Effector CD8-positive, alpha-beta T cell (primary cell): ENCODE measurements at places on chromosomes 7 and 10.

DNA sequence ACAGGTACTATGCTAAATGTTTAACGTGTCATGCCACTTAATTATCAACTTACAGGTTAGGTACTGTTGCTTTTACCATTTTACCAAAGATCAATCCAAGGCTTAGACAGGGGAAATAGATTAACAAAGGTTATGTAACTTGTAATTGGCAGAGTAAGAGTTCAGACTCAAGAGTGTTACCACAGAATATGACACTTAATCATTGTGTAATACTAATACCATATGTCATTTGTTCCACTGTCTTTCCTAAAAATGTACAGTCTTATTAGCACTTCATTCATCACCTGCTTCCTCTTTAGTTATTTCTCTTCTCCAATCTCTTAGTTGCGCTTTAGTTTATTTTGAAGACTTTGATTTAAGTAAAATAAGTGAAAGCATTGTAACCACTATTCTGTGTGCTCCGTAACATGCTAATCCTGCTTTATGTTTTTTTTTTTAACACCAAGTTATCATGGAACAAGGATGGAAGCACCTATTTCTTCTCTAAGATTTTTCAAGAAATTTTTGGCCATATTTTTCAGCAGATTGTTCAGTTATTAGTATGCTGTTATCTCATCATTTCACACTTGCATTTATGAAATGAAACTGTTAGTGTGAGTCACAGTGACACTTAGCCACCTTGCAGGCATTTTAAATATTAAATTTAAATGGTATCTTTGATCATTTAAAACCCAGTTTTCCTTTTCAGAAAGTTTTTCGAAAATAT, 197.3 kb downstream of the PHF14 start:
- no peak for DNase-seq

GRCh38 chr7:26454180-26454579, 162.5 kb downstream of the SNX10 start:
- DNase-seq = no peak

- no peak for DNase-seq
These were observed 366.5 kb upstream of the AKR1E2 start for GRCh38 chr10:4459531-4459930.

DNA sequence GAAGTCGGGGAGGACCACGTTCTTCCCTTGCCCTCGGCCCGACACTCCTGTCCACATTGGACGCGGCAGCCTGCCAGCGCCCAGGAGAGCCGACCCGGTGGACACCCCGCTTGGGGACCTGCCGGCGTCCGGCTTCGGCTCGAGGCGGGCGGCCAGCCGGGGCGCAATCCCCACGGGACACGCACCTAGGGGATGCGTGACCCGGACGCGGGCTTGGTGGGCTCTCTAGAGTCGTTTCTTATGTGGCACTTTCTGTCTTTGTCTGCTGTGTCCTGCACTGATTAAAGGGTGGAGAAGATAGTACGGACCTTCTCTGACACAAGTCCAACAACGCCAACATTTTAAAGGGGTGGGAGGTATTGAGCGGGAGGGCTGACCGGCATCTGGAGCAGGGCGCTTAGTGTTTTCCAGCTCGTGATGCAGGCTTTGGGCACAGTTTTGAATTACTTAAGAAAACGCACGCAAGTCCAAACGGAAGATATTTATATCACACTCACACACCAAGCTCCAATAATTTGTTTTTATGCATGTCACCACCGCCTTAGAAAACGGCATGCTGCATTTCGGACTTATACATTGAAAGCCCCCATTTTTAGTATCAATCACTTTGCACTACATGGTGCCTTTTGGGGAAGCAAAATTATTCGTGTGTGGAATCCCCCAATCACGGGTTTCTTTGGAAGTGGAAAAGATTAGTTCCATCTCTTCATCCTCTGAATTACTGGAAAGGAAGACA, 3.9 kb upstream of the SPAG6 start:
- no peak for DNase-seq

DNA sequence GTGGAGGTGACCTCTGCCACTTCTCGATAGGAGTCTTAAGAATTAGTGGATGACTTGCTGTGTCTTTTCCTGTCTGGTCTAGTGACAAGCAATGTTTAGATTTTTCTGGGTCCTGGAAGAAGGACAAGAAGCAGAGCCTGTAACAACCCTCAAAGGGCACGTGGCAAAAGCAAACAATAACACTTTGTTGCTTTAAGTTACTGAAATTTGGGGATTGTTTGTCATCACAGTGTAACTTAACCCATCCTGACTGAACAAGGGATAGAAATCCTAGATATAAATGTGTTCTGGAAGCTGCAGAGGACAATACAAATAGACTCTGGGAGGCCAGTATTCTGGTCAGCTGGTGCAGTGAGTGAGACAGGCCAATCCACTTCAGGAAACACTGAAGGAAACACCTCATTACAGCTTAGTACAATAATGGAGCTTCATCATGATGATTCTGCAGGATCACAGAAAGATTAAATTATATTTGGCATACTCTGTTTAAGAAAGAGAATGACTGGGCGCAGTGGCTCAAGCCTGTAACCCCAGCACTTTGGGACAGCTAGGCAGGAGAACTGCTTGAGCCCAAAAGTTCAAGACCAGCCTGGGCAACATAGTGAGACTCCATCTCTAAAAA, 23.3 kb downstream of the ENKUR start:
- no peak for DNase-seq

DNA sequence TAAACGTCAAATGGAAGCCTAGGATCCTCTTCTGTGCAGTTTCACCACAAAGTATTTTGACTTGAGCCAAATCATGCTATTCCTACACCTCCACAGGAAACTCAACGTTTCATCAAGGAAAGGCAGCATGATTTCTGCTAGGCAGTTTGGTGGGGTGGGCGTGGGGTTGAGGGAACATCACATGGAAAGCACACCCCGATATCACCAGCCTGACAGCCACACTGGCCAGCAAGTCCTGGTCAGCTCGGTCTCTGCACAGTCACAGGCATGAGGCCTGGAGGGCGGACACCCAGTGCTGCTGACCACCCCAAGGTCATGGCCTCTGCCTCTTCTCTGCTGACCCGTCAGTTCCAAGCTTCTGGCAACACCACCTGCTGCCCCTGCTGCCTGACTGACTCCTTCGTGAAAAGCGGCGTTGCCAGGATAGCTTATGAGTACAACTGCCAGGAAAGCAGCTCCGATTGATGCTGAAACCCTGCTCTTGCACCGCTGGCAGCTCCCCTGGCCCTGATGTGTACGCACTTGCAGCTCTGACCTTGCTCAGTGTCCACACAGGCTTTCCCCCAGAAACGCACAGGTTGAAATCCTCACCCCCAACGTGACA, 171.5 kb downstream of the DIP2C start:
- no peak for DNase-seq

DNA sequence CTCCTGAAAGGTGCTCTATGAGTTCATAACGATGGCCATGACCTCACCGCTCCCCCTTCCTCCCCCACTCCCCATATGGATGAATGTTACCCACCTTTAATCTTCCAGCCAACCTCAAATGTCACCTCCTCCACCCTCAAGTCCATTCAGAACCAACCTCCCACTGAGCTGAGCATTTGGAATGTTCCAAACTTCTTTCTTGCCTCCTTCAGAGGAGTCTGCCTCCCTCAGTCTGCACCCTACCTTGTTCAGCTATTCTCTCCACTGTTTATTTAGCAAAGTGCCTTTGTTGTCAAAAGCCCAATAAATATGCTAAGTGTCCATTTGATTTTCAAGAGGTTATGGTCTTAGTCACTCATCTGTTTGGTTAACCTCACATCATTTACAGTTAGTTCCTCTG, 22.9 kb upstream of the MTPAP start:
- DNase-seq = no peak

DNA sequence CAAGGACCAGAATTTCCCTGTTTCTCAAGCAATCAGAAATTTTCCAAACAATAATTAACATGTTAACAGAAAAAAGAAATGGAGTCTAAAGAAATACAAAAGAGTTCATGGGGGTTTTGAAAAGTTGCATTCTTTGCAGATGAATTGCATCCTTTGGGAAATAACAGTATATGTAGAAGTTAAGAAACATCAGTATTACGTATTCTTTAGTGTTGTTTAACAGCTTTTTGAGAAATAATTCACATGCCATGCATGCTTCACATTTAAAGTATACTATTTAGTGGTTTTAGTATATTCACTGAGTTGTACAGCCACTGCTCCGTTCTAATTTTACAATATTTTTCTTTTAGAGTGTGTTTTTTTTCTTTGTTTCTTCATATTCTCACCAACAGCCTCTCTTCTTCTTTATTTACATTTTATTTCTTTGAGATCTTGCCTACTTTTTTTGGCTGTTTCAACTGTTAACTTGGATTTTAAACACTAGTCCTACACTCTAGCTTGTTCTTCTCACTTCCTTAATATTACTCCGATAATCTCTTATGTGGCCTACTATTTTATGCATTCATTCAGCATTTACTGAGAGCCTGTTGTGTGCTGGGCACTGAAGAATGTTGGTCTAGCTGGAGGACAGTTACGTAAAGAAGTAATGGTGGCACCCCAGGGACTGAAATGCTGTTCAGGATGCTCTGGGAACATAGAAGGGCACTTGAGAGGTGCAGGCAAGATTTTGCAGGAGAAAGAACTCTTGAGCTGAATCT, 330.1 kb downstream of the EXOC4 start:
- DNase-seq = no peak

GRCh38 chr7:90425376-90425775, 22.1 kb downstream of the CLDN12 start:
- no peak for DNase-seq

- DNase-seq = no peak
These were observed 396.3 kb downstream of the SORCS1 start for GRCh38 chr10:106768204-106768603.

- DNase-seq = no peak
These were observed 618.1 kb downstream of the SORCS3 start for GRCh38 chr10:105259201-105259600.

- DNase-seq = no peak
These were observed 557.0 kb upstream of the IGFBP3 start for GRCh38 chr7:46478046-46478445.

DNA sequence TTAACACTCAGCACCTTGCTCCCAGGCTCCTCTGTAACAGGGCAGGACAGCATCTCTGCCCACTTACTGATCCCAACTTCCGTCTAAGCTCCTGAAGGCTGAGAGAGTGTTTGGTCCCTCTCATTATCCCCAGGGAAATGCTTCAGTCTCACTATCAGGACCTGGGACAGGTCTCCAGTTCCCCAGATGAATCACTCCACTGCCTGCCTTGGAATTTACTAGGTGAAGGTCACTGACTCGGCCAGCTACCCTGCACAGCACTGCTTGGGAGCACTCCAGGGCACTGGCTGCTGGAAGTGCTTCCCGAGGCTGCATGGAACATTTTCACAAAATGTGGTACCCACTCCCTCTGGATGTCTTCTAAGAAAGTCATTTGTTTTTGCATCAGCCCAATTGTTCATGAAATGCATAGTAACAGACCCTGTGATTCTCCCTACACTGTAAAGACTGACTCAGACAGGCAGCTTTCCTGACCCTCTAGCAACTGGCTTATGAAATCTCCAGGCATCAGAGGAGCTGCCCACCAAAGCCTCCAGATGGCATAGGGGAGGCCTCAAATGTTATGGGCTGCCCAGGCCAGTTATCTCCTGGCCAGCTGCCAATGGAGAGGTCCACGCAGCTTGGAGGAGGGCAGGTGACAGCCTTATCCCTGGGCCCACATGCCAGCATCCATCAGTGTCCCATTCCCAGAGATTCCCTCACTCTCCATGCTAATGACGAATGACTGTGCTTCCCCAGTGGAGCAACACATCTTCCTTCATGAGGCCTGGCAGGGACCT, 89.1 kb downstream of the GFRA1 start:
- DNase-seq = no peak

DNA sequence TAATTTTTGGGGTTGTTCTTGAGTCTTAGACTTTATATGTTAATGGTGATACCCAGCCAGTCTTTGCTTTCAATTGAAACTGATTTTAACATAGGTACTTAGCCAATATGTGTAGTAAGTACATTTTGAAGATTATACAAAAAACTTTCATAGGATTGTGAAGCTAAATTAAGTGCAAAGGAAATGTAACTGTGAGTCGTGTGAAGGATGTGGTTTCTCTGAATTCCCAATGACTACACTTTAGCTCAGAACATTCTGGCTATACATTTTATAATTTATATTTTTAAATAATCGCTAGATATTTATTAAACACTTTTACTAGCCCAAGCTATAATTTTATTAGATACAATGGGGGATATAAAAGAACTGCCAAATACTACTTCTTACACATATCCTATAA, 359.3 kb downstream of the PCLO start:
- no peak for DNase-seq
